Right lobe of liver (tissue), 6 donors: ENCODE measurements at places on chromosomes 2 and 18.

- DNase-seq: no peak
These were observed 174.9 kb downstream of the EPHA4 start for GRCh38 chr2:221397187-221397586.

DNA sequence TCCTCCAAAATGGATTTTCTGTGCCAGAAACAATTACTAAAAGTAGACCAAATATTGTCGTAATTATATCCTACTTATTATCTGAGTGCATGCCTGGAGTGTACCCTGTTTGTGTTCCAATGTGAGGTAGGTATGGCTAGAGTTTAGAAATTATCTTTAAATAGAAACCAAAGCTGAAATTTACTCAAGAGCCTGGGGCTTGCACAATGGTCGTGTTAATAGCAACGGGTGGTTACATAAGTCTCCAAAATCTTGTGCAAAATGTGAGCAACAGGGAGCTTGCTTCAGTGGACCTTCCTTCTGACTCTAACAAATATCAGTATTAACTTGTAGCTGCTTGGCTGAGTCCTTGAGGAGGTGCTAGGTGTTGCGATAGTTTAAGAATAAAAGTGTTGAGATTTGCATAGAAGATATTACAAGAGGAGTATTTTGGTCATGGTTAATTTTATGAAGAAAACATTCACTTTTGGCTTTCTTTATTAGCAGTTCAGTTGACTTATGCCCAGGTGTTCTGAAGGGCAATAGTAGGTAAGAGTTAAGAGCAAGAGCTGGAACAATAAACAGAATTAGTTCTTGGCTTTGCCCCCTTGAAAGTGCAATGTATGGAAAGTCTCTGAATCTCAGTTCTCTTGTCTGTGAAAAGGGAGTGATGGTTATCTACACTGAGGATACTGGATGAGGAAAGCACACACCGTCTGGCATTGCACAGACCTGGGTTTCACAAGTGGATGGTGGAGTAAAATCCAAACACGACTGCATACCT, 4.6 kb downstream of the CXCR4 start:
- DNase-seq: no peak

- no peak for DNase-seq
These were observed 432.0 kb upstream of the FAM98A start for GRCh38 chr2:34031097-34031496.

DNA sequence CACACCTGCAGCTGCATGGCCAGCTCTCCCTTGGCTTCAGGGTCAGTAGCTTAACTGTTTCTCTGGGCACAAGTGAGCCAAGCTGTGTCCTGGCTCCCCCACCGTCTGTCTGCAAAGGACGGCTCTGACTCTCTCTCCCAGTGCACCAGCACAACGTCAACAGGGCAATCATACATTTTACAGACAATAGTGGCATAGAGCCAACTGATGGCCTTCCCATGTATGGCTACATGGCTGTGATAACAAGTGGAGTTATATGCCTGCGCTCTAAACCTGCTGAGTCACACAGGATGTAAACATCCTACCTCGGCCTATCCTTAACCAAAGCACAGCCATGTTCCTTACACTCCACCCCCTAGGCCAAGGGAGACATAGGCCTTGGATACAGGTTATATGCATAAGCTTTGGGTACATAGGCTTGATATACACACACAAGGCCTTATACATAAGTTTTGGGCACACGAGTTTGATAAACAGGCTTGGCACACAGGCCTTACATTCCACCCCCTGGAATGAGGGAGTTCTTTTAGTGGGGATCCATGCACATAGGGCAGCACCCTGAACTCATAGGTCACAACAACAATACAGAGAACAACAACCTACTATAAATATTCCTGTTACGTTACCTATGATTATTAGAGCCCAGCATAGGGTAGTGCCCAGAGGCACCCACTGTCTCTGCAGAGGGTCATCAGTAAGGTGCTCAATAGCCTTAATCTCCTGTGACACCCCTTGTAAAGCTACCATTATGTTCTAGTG, 17.7 kb downstream of the PHOSPHO2 start:
- DNase-seq: no peak

DNA sequence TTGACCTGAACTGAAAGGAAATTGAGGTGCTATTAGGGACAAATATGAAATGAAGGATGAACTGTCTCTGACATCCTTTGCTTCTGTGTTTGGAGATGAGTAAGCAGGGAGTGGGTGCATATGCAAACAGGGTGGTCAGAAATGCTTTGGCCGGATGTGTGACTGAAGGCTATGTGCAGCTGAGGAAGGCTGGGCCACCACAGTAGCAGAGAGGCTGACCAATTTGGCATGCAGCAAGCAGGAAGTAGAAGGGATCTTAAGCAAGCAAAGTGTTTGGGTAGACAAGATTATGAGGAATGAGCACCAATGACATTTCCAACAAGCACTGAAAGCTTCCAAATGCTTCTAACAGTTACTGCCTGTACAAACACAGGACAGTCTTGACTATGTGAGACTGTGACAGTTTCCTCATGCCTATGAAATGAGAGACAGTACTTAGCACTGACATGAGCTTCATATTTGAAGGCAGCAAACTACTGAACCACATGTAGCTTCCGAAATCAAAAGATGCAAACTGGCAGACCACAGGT, 3.3 kb upstream of the ACTR3 start:
- DNase-seq: peak; percentile 36

- no peak for DNase-seq
These were observed 636.3 kb downstream of the TSN start for GRCh38 chr2:122391726-122392125.

GRCh38 chr18:6370410-6370809, 44.3 kb downstream of the L3MBTL4 start:
- DNase-seq: no peak

GRCh38 chr2:196891136-196891535, 35.4 kb downstream of the PGAP1 start:
- DNase-seq: no peak

GRCh38 chr2:43443282-43443681, 152.6 kb downstream of the THADA start:
- no peak for DNase-seq

- no peak for DNase-seq
These were observed 3.1 kb upstream of the HES6 start for GRCh38 chr2:238242731-238243495.

- no peak for DNase-seq
These were observed 221.9 kb downstream of the ZNF407 start for GRCh38 chr18:74819433-74820059.

- DNase-seq: no peak
These were observed 13.7 kb downstream of the SOS1 start for GRCh38 chr2:39107156-39107555.

DNA sequence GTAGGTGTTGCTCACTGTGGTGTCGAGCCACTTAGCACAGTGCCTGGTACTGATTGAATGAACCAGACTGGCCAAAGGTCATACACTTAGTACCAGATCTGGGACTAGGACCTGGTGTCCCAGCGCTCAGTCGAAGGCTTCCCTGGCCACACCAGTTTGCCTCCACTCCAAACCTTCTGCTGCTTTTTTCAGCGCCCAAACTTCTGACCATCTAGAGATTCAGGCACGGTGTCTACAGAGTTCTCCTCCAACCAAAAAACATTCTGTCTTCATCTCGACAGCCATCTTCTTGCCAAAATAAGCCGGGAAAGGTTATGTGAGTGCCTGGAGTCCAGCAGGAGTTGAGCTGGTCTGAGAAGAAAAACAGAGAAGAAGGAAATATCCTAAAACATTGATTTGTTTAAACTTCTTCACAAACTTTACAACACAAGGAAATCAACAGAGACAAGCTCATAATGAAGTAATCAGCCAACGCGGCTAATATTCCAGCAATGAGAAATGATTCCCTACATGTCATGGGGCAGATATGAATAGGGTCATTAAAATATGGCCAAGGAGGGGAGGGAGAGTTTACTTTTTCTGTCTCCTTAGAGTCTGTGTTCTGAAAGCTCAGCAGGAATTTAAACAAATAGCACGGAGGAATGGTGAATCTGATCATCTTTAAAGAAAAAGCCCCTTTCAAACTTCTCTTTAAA, 2.3 kb upstream of the GLI2 start:
- DNase-seq: no peak

GRCh38 chr2:37563375-37564015, 107.9 kb downstream of the CDC42EP3 start:
- DNase-seq: no peak

DNA sequence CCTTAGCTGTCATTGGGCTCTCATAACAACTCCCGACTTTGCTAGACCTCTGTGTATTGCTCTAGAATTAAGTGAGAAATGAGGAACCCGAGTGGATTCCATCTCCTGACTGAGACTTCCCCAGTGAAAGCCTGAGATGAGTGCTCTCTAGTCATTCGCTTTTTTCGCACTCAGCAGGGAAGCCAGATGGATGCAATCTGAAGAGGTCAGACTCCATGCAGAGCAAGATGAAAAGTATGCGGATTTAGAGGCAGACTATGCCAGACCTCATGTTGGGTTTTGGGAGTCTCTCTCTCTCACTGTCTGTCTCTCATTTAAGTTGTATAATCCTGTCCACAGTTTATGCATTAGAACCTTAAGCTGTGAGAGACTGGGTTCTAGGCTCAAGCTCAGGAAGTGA, 88.6 kb downstream of the SLC5A7 start:
- no peak for DNase-seq

GRCh38 chr2:235768606-235769005, 274.8 kb downstream of the AGAP1 start:
- no peak for DNase-seq

GRCh38 chr2:101714118-101714517, 16.6 kb downstream of the MAP4K4 start:
- DNase-seq: no peak

DNA sequence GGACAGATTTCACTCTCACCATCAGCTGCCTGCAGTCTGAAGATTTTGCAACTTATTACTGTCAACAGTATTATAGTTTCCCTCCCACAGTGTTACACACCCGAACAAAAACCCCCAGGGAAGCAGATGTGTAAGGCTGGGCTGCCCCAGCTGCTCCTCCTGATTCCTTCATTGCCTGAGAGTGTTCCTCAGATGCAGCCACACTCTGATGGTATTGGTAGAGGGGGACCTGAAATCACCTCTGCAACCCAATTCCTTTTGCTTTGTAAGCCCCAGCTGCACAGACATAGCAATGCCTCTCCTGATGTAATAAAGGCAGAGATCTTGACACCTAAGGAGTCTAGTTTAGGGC, 1529.8 kb downstream of the RPIA start:
- no peak for DNase-seq

DNA sequence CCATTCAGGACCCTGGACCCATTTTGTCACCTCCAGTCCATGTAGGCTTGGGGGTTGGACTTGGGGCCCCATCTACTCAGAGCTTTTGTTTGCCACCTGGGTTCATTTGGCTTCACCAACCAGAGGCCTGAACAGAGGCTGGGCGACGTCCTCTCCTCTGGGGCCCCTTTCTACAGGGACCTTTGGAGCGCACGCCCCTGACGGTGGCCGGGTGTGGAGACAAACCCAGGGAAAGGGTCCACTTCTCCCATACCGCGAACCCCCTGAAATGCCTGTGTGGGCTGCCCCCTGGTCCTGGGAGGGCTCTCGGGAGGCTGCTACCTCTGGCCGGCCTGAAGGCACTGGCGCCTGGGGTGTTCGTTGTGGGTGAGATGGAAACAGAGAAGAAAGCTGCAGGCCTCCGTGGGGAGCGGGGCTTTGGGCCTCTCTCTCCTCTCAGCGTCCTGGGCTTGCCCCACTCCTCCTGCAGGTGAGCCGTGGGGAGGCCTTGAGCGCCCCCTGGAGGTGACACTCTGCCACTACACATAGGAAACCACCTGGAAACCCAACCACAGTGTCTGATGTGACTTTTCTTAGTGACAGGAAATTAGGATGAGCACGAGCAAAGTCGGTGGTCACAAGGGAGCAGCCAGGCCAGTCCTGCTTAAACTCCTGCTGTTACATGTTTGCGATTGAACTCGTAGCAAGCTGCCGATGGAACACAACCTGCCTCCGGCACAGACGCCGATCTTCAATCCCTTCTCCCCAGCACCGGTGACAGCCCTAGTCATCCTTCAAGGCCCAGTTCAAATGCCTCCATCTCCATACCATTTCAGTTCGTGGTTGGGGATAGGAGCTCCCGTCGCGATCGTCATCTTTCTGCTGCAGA, 12.0 kb upstream of the NTSR2 start:
- no peak for DNase-seq

DNA sequence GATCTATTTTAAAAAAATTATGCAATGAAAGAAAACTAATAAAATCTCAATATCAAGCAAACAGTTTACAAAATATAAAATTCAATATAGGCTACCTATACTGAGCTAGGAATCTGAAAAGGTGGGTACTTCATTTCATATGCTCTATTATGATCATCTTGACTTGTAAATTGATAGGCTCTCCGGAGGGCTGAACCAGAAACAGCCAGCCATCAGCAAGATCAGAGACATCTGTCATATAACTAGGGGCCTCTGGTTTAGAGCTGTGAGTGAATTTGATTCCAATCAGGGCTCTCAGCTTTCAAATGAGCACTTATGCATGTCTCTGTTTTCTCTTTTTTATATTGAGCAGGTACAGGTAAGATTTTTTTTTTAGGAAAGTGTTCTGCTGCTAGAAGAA, 114.2 kb downstream of the SPHKAP start:
- no peak for DNase-seq

DNA sequence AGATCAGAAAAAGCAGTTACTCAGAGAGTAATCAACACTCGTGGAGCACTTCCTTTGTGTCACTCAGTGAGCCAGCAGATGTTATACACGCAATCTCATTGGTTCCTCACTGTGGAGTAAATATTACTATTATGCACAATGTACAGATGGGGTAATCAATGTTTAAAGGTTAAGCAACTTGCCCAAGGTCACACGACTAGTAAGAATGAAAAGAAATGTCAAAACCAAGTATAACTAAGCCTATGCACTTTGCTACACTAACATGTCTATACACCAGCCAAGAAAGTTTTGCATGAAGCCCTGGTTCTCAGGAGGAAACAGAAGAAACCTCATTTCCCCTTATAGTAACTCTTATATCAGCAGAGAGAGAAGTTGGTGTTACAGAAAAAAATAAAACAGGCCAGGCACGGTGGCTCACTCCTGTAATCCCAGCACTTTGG, 5.4 kb downstream of the METTL21A start:
- no peak for DNase-seq

DNA sequence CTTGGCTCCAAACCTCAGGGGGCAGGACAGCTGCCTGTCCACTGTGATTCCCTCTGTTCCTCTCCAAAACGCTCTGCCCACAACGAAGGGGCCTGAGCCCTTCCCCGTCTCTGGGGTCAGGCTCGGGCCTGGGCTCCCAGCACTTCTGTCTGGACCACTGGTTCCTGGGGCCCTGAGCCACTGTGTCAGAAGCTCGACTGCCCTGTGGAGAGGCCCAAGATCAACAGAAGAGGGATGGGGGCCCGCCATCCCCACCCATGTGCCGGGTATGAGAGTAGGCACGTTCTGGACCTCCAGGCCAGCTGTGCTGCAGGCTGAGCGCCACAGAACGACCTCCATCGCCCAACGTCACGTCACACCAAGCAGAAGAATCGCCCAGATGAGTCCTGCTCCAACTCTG, 119.9 kb upstream of the HS6ST1 start:
- no peak for DNase-seq
